ENCODE measurements at places on chromosomes 11 and 22.

GRCh38 chr11:72042064-72042745 lies 38.1 kb downstream of the NUMA1 start:
- DNase-seq: no peak

DNA sequence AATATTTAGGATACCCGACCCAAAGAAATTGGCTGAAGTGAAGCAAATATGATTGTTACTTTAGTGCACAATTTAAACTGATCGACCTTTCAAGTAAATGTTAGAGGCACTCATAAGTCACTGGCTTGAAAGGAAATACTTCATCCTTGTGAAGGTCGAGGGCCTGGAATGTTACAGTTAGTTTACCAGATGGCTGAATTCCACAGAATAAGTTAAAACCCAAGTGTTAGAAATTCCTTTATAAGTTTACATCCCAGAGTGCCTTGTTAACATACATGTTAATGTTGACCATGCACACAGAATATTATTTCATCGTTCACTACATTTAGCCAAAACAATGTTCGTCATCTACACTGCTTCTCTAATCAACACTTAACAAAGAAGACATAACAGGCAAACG lies 235.5 kb upstream of the ANO3 start:
- DNase-seq: no peak

DNA sequence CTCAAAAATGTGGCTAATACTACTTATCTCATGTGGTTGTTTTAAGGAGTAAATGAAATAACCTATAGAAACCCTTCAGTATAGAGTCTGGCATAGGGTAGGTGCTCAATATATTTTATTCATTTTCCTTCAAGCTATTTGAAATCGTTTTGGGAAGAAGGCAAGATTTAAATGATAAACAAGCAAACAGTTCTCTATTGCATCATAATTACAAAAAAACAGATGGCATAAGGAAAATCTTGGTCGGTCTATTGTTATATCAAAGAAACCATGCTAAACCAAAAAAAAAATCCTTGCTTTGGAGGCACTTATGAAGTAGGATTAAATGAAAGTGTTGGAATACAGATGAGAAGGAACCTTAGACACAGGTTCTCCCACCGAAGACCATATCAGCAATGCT lies 4.7 kb downstream of the ZNF202 start:
- DNase-seq: no peak

DNA sequence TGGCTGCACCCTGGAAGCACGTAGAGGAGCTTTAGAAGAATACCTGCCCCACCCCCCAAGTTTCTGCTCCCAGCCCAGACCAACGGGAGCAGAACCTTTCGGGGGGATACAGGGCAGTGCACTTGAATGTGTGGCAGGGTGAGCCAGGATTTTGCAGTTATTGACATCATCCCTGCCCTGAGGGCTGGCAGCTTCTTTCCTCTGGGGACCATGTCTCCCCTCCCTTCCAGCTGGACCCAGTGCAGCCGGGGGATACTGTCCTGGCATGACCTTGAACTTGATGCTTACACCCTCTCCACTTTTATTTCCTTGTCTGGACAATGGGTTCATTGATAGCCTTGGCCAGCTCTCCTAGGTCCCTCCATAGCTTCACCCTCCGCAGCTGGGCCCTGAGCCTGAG lies 4.1 kb upstream of the CABP7 start:
- no peak for DNase-seq

GRCh38 chr11:60868682-60869450 lies 1.5 kb downstream of the ZP1 start:
- DNase-seq: no peak

- DNase-seq: no peak
These were observed 2.5 kb upstream of the IFITM10 start for GRCh38 chr11:1752907-1753228.

DNA sequence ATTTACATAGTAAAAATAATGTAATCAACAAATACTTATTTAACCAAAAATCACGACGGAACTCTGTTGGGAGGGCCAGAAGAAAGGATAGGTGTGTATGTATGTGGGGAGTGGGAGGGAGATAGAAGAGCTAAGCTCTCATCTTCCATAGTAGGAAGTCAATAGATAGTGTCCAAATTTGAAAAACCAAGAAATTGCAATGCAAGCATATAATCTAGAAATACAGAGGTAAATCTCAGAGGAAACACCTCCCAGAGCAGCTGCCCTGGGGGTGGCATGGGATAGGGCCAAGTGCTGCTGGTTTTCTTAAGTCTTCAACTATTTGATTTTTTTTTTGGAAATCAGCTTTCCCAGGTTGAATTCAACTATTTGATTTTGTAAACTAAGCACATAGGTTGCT lies 16.9 kb downstream of the C11orf86 start:
- no peak for DNase-seq

DNA sequence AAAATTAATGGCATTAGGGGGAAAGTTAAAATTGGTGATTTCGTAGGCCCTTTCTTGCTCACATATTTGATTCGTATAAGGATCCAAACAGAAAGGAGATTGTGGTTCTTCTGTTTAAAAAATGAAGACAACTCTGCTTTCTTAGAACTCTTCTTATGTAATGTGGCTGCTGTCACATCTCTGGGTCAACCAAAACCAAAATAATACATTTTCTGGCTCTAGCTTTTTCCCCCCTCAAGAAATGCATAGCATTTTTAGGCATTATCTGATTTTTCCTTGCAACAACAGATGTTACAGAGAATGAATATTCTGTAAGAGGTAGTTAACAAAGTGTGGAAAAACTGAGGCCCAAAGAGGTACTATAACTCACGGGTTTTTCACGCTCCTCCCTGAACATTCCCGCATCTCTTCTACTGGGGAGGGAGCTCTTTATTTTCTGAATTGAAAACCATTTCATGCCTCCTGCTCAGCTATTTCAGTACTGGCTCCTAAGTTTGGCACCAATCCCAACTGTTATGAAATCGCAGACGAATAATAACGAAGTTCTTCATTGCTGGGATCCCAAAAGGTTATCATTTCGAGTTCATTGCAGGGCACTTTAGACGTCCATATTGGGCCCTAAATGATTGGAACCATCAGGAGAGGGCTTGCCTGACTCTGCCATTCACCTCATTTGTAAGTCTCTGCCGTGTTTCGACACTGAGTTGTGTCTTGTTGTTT lies 17.1 kb downstream of the GRAP2 start:
- DNase-seq: no peak

GRCh38 chr11:86180851-86181250 lies 63.7 kb upstream of the EED start:
- DNase-seq: no peak

GRCh38 chr11:60852117-60852981 lies 3.4 kb downstream of the PTGDR2 start:
- DNase-seq: no peak

- no peak for DNase-seq
These were observed 179.4 kb downstream of the CADM1 start for GRCh38 chr11:115324581-115325432.

- no peak for DNase-seq
These were observed 58.6 kb downstream of the SC5D start for GRCh38 chr11:121351083-121351630.

GRCh38 chr11:73260127-73260457 lies 12.0 kb upstream of the P2RY6 start:
- no peak for DNase-seq

DNA sequence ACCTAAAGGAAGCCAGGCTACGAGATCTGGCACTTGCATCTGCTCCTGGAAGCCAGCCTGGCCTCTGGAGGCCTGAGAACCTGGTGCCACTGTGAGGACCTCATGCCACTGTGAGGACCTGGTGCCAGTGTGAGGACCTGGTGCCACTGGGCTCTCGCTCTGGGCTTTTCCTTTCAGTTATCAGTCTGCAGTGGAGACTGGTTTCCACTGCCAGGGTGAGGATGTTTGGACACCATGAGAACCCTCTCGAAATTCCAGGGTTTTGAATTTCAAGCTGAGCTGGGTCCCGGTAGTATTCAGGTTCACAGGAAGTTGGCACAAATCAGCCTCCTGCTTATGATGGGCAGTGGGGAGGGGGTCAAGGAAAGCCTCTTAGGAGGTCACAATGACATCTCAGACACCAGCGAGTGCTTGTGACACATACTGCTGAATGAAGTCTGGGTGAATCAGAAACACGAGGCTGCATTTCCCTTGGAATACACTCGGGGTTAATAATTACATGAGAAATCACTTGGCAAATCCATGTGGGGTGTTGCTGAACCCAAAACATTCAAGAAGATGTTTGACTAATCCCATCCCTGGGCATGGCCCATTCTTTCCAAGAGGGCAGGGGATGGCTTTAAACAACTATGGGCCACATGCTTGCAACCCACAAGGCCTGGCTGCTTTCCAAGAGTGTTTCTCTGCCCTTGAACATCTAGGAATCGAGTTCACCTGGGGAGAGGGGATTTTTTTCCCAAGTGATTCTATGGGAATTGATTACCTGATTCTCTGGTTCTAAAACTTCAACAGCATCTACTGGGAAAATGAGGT lies 60.2 kb downstream of the LINC01488 start:
- no peak for DNase-seq

GRCh38 chr22:45537734-45538181 lies 35.1 kb downstream of the FBLN1 start:
- DNase-seq: no peak

- no peak for DNase-seq
These were observed 21.4 kb downstream of the MRPL23 start for GRCh38 chr11:1968454-1969002.

- DNase-seq: no peak
These were observed 8.7 kb upstream of the SLC5A12 start for GRCh38 chr11:26730414-26731083.

GRCh38 chr11:104690241-104690640 lies 208.0 kb downstream of the CASP12 start:
- DNase-seq: no peak

DNA sequence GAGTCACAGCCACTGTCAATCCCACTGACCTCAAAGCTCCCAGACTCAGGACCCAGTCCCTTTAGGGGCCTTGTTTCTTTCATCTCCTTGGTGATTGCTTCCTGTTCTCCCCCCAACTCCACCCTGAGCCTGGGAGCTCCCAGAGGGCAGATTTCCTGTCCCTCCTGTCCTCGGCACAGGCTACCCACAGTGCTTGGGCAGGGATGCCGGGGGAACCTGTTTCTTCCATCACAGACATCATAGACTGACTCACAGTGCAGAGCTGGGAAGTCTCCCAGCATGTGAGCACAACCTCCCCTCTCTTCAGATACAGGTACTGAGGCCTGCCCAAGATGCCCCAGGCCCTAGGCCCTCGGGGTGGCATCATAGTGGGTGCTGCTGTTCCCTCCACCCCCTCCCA lies 16.6 kb downstream of the TRIM29 start:
- DNase-seq: no peak

DNA sequence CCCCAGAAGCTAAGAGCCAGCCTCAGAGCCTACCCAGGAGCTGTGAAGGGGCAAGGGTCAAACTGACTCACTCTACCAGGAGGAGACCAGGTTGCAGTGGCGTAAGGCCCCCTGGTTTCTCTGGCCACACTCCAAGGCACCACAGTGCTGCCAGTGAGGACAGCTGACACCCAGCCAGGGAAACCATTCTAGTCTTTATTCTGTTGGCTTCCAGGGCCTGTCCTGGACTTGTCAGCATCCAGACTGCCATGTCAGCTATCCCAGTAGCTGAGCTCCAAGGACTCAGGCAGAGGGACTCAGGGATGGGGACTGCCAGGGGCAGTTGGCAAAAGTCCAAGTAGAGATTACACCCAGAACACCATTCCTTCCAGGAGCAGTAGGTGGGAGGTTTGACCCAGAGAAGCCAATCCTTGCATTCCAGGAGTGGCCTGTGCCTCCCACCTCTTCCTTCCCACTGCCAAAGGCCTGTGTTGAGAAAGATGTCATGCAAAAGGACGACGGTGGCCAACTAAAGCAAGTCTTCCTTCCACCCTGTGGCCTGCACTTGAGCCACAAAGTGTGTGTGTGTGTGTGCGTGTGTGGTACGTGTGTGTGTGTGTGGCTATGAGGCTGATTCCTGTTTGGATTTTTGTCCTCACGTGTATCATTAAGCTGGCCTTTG lies 3.6 kb upstream of the MAPK8IP1 start:
- DNase-seq: no peak

DNA sequence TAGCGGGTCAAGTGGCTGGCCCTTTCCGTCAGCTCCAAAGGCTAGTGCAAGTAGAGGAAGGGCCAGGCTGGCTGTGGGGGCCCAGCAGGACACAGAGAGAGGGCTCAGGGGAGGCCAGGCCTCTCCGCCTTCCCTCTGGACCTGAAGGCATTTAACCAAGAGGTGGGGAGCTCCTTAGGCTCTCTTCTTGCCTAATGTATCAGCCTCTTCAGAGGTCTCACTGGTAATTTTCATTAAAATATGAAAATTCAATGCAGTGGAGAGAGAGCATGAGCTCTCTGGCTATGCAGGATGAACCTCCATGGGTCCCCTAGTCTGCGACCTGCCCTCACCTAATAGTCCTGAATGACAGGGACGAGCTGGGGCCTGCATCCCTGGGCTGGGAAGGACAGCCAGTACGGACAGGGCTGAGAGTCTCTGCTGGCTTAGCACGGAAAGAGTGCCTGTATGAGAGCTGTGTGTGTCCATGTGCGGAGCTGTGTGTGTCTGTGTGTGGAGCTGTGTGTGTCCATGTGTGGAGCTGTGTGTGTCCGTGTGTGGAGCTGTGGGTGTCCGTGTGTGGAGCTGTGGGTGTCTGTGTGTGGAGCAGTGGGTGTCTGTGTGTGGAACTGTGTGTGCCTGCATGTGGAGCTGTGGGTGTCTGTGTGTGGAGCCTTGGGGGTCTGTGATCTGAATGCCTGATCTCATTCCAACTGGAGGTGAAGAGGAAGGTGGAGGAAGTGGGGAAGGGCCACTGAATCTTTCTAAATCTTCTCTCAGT lies 2.4 kb downstream of the ALX4 start:
- no peak for DNase-seq

GRCh38 chr11:32890843-32891656 lies 1.6 kb upstream of the QSER1 start:
- no peak for DNase-seq

DNA sequence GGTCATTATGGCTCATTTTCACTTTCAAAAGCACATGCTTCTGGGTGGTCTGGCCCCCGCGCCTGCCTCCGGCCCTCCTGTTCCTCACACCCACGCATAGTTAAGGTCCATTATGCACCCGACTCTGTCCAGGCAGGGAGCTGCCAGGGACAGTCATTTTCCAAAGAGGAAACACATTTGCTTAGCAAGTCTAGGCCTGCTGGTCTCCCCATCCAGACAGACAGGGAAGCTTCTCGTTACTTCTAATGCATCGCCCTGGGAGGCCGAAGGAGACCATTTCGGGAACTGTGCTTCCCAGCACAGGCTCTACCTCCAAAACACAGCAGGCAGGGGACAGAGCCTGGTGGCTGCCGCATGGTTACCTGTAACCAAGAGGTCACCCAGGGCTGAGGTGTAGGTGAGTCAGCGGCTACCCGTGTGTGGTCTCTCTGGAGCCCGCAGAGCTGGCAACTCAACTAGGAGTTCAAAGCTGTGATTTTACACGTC lies 87.1 kb upstream of the SHANK2 start:
- DNase-seq: no peak

All from stimulated activated CD8-positive, alpha-beta memory T cell treated with anti-CD3 and anti-CD28 coated beads, Interleukin-4, amount 100 ng/mL, for 4 hours (primary cell).